ENCODE measurements at places on chromosomes 13 and 19.

DNA sequence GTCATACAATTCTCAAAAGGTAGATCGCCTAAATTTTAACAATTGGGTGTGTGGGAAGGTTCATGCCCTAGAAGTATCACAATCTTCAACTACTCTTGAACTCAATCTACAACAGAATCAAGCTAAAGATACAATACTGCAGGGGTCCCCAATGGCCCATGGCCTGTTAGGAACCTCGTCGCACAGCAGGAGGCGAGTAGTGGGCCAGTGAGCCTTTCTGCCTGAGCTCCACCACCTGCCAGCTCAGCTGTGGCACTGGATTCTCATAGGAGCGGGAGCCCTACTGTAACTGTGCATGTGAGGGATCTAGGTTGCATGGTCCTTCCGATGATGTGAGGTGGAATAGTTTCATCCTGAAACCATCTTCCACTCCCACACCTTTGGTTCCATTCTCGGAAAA is 230.6 kb downstream of the KLF12 start:
- DNase-seq: no peak

GRCh38 chr13:109541081-109541480 is 245.3 kb downstream of the IRS2 start:
- DNase-seq: no peak

GRCh38 chr13:114106526-114106925 is 25.9 kb downstream of the RASA3 start:
- DNase-seq: no peak

GRCh38 chr13:46304546-46304945 is 82.5 kb downstream of the RUBCNL start:
- DNase-seq: no peak

- peak; percentile 96 for DNase-seq
Observed at GRCh38 chr13:50677687-50678463, 165.6 kb downstream of the DLEU7 start.

- no peak for DNase-seq
Observed at GRCh38 chr13:75666646-75667351, 30.7 kb downstream of the LMO7 start.

DNA sequence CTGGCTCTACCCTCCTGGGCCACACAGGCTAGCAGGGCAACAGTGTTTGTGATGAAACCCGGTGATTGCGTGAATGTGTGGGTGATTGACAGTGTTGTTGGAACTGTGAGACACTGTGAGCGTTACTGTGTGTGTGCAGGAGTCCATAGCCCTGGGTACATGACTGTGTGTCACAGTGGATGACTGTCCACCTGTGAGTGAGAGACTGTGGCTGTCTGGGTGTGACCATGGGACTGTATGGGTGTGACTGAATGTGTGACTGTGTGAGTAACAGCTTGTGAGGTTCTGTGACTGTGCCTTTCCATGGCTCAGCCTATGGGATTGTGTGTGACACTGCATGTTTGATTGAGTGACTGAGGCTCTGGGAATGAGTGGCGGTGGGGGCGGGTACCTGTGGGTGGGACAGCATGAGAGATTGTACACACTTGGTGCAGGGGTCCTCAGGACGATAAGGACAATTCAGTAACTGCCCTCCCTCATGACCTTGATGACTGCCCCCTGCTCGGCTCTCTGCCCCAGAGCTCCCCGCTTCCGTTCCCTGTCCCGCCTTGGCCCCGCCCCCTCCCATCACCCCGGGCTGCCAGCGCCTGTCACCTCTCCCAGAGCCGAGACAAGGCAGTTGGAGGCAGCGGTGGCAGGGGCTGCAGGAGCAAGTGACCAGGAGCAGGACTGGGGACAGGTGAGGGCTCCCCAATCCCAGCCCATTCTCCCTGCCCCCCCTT is at the start of gene GIPR:
GIPR (plus strand) TSS at position 602 of the 722 bp plus-strand sequence. CDS start 1,300 bp downstream, outside the sequence.
- no peak for DNase-seq

GRCh38 chr19:18392926-18393325 is 4.5 kb downstream of the LRRC25 start:
- DNase-seq: no peak

GRCh38 chr13:53121919-53122318 is 93.3 kb downstream of the OLFM4 start:
- DNase-seq: no peak

GRCh38 chr13:46739447-46740098 is 57.4 kb downstream of the ESD start:
- DNase-seq: no peak

DNA sequence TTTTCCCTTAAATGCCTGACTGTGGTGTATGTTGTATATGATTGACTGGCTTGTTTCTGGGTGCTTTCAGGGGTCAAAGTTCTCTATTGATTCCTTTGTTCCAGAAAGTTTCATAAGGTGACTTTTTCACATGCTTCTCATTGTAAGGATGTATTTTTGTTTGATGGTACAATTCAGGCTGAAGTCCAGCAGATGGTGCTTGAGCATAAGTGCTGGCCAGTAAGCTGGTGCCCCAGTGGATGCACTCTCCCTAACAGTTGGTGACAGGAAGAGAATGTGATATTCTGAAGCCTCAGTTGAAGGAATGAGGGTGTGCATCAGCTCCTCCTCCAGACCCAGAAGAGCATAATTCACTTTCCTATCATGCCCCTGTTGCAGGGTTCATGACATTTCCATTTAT is 1941.6 kb upstream of the PRR20A start:
- DNase-seq: no peak

GRCh38 chr13:33862016-33862415 is 44.1 kb downstream of the RFC3 start:
- no peak for DNase-seq

DNA sequence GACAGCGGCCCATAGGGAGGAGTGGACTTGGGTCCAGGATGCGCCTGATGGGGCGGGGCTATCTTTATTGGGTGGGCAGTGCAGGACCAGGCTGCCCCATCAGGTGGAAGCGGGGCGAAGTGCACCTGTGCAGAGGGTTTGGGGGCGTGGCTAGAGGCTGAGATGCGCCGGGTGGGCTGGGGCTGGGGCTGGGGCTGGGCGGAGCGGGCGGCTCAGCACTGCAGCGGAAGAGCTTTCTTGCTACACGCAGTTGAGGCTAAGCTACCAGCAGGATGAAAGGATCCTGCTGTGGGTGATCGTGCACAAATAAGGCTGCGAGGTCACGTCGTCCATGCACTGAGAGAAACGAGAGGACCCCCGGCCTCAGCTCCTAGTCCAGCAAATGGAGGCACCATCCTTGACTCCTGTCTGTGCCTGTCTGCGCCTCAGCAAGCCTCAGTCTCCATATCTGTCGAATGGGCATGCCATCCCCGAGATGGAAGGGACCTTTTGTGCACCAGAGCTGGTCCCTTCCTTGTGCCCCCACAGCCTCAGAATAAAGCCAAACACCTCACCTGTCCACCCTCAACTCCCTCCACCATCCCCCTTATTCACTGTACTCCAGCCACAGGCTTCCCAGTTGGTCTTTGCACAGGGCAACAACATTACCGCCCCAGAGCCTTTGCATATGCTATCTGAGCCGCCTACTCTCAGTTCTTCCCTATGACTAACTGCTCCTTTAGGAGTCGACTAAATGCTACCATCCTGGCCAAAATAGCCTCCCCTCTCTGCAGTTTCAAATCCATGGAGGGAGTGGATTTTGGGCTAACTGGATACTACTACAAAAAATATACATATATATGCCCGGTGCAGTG is 21.0 kb upstream of the HOMER3 start:
- no peak for DNase-seq

GRCh38 chr13:44155422-44156293 is 218.0 kb upstream of the SERP2 start:
- peak; percentile 63 for DNase-seq

DNA sequence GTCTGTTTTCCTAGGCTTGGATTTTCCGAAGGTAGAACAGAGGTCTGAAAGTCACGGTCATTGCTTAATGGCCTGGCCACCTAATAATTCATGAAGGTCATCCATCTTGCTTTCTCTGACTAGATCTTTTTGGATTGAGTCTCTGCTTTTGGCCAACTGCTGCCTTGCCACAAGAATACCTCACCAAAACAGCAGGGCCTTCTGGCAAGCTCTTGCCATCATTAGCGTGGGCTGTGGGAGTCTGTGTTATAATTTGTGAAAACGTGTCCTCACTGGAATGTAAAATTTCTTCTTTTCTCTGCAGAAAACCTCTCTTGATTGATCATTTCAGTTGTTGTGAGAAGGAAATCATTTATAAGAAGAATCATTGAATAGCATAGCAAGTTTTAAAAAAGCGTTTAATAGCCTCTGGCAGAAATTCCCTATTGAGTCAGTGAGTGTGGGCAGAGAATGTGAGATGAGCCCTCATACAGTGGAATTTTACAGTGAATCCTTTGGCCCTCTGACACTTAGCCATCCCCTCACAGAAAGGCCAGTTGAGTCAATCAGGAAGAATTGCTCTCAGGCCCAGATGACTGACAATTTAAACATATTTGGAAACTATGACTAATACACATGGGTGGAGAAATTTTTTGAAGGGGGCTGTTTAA is 43.2 kb upstream of the ERICH6B start:
- DNase-seq: no peak

DNA sequence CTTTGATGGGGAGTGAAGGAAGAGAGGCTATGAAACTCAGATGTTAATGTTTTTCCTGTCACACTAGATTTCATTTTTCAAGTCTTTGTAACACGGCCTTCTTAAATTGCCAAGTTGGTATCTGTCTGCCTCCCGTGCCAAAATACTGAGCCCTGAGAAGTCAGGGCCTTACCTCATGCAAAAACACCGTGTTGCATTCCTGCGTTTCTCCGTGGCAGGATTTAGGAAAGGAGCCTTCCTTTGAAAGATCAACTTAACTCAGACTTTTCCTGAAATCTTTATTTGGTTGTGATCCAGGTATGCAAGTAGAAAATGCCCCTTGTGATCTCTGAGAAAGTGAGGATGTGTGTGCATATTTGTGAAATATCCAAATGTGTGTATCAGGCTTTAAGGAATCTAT is 1291.0 kb upstream of the SLC10A2 start:
- no peak for DNase-seq

GRCh38 chr13:68428292-68428691 is 1198.2 kb upstream of the PCDH9 start:
- no peak for DNase-seq

- DNase-seq: peak; percentile 42
Observed at GRCh38 chr19:17555929-17556813, 722 bp downstream of the COLGALT1 start.

- DNase-seq: no peak
Observed at GRCh38 chr13:44197791-44198770, 175.5 kb upstream of the SERP2 start.

GRCh38 chr13:98677398-98677797 is 75.1 kb downstream of the SLC15A1 start:
- no peak for DNase-seq

GRCh38 chr13:21015284-21015683 is 46.1 kb downstream of the LATS2 start:
- no peak for DNase-seq

DNA sequence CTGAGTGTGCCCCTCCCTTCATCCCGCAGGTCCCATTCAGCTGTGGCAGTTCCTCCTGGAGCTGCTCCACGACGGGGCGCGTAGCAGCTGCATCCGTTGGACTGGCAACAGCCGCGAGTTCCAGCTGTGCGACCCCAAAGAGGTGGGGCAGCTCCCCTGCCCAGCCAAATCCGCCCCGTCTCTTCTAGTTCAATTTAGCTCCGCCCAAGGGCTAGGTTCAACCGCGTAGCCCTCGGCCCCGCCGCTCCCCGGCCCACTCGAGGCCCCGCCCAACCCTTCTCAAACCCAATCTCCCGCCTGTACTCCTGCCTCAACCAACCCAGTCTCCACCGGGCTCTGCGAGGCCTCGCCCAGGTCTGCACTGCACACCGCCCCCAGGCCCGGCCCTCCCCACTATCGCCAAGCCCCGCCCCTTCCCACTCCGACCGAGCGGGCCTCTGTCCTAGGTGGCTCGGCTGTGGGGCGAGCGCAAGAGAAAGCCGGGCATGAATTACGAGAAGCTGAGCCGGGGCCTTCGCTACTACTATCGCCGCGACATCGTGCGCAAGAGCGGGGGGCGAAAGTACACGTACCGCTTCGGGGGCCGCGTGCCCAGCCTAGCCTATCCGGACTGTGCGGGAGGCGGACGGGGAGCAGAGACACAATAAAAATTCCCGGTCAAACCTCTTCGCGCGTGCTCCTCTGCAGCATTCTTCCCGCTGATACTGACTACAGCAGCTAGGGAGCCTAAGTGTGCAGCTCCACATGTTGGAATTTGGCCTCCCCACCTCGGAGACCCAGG is 2.9 kb downstream of the ETV2 start:
- peak; percentile 53 for DNase-seq

DNA sequence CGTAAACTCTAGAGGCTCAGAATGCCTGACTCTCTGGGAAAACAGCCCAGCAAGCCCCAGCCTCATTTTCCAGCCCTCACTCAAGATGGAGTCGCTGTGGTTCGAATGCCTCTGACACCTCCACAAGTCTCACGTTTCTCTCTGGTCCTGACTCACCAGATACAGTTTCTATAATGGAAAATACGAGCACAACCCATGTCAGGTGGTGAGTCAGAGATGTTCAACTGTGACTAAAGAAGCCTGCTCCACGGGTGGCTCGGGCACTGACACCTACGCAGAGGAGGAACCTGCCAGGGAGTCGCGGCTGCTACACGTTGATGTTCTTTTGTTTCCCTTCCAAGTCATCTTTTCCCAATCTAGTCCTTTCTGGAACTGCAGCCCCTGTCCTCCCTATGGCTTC is 87.1 kb upstream of the STK24 start:
- DNase-seq: no peak

GRCh38 chr13:82654861-82655855 is 1227.1 kb downstream of the SLITRK1 start:
- peak; percentile 44 for DNase-seq

GRCh38 chr13:83883061-83883523 is 818 bp upstream of the SLITRK1 start:
- DNase-seq: peak; percentile 63

DNA sequence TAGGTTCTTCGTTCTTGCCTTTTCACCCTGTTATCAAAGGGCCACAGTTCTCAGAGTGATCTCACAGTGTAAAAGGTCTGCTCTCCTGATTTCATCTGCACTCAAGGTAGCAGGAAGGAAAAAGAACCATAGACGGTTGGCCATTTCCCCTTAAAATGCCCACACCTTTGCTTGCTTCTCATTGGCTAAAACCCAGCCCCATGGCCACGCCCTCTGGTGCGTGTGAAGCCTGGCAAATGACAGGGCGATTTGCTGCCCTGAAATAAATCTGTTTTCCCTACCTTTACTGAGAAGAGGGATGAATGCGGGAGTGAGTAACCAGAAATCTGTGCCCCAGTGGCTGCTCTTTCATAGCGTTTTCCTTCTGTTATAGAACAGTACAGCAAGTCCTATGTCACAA is 269.3 kb downstream of the POU4F1 start:
- DNase-seq: no peak

GRCh38 chr13:112929783-112930055 is 39.3 kb upstream of the MCF2L start:
- DNase-seq: no peak

- DNase-seq: no peak
Observed at GRCh38 chr13:44101347-44102083, 221.8 kb downstream of the LACC1 start.
